ENCODE measurements at places on chromosomes 4 and X.

DNA sequence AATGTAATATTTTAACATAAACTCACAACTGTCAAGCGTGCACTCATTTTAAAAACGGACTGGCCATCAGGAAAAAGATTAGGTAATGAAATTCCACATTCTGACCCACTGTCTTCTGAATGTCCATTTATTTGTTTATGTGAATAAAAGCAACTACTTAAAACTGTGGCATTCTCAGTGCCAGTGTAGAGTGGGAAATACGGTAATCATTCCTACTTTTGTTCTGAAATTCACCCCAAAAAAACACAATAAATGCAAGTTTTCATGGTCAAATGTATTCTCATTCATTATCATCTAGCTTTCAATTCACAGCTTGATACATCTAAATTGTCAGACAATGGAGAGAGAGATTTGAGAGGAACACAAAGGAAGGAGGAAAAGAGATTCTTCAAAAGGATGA lies 260.9 kb downstream of the DCHS2 start:
- DNase-seq: no peak

DNA sequence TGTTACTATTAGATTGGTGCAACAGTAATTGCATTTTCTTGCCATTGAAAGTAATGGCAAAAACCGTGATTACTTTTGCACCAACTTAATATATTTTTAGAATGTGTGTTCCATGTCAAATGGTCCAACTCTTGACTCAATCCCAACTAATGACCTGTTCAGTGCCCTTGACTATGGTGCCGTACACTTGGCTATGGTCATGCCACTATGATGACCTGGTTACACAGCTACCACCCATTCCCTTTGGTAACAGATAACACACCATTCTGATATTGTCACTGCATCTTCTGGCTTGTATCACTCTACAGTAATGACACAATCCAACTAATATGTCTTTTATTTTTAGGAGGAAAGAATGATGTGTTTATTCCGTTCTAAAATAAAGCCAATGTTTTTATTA lies 469.4 kb downstream of the DMD start:
- DNase-seq: no peak

DNA sequence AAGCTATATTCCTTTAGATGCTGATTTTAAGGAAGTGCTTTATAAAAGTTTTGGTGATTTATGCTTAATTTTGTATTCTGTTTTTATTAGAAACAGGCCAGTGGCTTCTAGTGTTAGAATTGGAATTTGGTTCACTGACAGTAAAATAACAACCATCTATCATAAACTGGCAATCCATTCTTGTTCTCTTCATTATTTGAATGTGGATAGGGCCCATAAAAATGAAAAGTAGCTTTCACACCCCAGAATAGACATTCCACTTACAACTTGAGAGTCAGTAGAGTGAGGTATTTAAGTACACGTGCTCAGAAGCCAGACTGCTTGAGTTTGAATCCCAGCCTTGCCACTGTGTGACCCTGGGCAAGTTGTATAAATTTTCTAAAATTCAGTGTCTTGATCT lies 232.4 kb upstream of the CTSO start:
- no peak for DNase-seq

DNA sequence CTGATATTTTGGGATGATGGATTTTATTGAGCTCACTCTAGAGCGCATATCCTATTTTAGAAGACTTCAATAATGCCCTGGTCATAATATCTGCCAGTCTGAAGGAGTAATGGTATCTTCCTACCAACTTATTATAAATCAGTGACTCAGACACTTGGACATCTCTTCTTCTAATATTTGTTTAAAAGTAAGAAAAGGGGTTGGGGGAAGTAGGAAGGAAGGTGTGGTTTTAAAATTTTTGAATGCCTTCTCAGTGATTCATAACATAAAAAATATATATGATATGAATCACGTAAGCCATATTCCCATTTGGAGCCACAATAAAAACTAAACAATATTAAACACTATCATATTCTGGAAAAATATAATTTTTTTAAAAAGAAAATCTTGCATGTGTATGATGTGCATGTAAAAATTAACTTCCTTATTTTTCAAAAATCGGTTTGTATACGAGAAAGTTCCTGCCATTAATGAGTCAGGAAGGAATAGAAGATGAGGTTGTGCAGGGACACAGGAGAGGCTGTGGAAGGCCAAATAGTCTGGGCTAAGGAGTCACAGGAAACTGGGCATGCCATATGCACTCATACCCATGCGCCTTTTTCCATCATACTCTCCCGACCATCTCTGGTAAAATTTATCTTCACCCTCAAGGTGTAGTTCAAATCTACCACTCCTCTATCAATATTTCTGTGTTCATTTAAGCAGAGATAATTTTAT lies 286.5 kb downstream of the EPHA5 start:
- DNase-seq: no peak

DNA sequence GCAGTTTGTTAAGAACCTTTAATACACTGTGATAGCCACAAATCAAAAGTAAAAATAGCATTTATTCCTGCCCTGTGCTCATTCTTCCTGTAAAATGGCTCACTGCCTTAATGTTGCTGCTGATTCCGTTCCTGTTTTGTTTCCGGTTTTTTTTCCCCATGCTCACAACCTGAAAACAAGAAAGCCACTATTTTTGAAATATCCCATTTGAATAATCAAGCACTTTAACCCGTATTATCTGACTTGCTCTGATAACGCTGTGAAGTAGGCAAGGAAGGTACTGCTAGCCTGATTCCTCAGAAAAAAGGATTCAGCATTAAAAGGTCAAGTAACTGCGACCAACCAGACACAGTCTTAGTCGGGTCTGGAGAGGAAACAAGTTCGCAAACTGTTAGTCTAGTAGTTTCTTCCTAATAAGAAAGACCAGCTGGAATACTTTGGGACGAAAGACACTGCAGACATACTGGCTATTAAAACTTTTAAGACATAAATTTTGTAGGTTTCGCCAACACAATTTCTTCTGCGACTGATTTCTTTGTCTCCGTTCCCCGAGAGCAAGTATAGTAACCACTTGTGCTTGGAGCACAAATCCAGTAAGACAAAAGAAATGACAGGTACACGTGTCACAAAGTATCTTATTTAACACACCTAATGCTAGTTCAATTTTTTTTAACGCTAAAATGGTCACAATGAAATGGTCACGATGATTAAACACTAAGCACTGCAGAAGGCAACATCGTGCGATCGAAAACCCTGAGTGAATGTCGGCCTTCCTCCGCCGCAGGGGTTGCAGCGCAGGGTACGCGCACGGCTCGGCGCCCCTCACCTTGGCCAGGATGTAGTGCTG lies 802 bp downstream of the COX18 start:
- DNase-seq: no peak
